Stromal cell of bone marrow (primary cell): ENCODE measurements at places on chromosomes 5 and 9.

DNA sequence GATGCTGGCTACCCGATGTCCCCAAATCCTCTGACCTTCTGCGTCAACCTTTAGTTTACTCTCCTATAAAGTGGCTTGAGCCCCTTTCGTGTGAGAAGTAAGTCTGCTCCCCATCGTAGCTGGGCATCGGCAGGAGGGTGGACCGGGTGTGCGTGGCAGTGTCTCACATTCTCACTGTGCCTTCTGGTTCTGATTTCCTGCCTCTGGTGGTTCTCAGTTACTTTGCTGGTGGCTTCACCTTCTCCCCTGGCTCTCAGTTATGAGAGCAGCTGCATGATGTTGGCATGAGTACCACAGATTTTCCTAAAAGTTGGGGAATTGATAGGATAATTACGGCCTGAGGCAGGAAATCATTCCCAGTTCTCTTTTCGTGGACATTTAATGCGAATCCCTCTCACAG is 47.0 kb upstream of the RPS23 start:
- DNase-seq, result no peak

DNA sequence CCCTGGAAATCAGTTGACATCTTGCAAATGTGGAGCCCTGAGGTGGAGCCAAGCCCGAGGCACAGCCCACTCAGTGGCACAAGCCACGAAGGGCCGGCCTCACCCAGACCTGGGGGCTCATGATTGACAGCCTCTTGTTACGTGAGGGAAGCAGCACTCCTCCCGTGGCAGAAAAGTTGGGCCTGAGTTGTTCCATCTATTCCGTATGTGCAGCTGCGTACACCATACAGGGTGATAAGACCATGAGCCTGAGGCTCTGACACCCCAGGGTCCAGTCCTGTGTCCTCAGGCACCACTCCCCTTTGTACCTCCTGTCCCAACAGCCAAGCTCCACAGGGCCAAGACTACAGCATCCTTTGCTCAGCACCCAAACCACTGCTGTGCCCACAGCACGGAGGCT is 1.9 kb upstream of the ORM2 start:
- no peak for DNase-seq

DNA sequence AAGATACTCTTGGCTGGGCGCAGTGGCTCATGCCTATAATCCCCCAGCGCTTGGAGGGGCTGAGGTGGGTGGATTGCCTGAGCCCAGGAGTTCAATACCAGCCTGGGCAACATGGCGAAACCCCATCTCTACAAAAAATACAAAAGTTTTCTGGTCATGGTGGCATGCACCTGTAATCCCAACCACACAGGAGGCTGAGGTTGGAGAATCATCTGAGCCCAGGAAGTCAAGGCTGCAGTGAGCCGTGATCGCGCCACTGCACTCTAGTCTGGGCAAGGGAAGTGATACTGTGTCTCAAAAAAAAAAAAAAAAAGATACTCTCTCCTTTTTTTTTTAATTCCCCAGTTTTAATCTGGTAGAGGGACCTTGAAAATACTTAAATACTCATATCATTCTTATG is 15.0 kb downstream of the ANKRD33B start:
- DNase-seq, result no peak

DNA sequence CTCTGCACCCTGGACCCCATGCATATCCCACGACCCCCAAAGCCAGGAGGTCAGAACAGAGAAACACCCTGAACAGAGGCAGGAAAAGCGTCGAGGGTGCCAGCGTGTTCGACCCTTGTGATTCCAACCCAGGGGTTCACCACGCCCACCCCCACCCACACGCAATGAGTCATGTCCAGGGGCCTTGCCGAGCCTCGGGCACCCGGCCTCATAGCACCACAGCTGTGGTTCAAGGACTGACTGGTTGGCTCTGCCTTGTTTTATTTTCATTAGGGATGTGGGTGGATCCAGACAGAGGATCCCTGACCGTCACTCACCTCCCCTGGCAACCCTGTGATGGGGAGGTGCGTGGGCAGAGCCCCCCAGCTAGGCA is 9.5 kb upstream of the QSOX2 start:
- peak; percentile 22 for DNase-seq

DNA sequence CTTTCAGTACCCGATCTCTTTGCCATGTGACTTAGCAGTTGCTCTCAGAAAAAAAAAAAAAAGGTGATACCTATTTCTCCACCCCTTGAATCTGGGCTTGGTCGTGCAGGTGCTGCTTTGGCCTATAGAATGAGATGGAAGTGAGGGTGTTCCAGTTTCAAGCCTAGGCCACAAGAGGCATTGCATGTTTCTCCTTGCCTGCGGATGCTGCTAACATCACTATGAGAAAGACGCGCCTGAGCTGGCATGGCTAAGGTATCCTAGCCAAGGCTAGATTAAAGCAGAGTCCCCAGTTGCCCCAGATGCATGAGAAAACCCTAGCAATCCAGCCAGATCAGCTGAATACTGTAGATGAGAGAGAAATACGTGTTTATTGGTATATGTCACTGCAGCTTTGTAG is 14.7 kb upstream of the CSF1R start:
- no peak for DNase-seq

GRCh38 chr9:16928179-16928945 is 57.9 kb upstream of the BNC2 start:
- no peak for DNase-seq

- DNase-seq, result no peak
These were observed 649 bp downstream of the AP3B1 start for GRCh38 chr5:78293851-78294247.

DNA sequence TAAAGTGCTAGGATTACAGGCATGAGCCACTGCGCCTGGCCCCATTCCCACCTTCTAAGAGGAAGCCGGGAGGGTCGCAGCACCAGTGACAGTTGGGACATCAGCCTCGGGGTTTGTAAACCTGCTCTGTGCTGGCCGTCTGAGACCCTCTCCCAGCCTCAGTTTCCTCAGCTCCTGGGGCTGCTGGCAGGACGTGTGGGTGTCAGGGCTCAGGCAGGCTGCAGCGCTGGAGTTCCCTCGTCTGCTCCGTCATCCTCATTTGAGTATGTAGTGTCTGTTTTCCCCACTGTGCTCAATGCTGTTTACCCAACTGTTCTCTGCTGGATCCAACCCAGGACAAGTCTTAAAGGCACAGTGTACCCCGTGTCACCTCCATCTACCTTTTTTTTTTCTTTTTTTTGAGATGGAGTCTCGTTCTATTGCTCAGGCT is 2.0 kb upstream of the NINJ1 start:
- no peak for DNase-seq

GRCh38 chr9:113368982-113369854 is 7.6 kb downstream of the HDHD3 start:
- no peak for DNase-seq

GRCh38 chr5:3827624-3828023 is 232.0 kb downstream of the IRX1 start:
- DNase-seq, result no peak

DNA sequence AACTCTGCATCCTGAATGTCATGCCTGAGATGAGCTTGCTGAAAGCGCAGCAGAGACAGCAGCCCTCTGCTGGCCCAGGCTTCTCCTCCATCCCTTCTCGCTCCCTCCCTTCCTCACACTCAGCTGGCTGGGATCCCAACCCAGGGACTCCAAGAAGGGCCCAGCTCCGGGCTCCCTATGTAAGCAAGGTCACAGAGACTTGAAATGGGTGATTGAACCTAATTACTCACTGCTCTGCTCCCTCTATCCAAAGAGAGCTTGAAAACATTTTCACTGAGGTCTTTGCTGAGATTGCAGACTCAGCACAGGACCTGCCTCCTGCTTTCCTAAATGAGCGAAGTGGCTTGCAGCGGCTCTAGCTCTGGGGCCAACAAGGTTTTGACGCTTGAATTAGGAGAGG is 42.8 kb downstream of the RAPGEF1 start:
- peak; percentile 40 for DNase-seq

DNA sequence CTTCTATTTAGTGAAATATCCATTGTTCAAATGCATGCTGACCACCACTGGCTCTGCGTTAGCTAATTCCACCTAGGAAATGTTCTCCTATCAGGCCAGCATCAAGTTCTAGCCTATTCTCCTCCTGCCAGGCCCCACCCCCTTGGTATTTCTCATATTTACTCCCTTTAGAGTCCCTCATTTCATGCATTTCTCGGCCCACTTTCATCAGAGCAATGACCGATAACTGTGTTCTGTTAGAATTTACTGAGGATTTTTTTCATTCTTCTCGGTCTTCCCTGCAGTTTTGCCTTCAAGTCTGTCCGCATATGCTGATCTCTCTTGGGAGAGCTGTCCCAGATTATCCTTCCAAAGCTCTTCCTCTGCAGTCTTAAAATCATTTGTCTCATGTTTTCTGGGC is 143.4 kb downstream of the GOLPH3 start:
- no peak for DNase-seq

- DNase-seq, result no peak
These were observed 49.2 kb upstream of the SMIM32 start for GRCh38 chr5:136242136-136242535.

- no peak for DNase-seq
These were observed 412.8 kb downstream of the SPOCK1 start for GRCh38 chr5:137086342-137086741.

DNA sequence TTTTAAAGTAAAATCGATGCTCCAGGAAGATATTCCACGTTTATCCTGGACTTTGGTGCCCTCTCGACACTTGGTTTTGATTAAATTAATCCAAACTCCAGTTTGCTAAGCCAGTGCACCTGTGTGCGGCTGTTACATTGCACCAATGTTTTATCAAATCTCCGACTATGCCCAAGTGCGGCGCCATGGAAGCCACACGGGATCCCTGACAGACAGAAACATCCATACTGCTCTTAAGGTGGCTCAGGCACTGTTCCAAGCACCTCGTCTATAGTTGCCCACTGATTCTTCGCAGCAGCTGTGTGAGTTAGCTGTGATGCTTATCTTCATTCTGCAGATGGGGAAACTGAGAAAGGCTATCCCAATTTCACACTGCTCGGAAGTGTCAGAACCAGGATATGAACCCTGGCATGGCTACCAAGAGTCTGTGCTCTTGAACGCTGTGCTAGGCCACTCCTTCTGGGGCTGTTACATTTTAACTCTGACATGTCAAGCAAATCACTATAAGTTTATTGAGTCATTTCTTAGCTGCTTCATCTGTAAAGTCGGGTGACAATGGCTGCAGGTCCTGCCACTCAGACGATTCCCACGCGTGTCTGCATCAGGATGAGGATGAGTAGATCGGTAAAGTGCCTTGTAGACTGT is 113.0 kb downstream of the ADAMTS2 start:
- DNase-seq, result no peak

DNA sequence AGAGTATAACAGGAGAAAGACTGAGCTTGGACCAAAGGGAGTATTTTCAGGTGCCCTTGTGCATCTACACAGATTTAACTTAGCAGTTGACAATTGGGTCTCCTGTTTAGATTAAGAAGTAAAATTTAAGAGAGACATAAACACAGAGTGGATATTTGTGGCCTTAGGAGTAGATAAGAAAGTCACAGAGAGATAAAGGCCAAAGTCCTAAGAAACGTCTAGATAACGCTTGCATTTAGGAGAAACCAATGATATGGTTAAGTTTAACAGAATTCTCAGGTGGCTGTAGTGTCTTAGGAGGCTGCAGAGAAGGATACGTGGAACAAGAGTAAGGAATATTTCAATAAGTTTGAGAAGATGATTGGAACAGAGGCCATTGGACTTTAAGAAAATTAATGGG is 155.0 kb upstream of the DAB2 start:
- no peak for DNase-seq

DNA sequence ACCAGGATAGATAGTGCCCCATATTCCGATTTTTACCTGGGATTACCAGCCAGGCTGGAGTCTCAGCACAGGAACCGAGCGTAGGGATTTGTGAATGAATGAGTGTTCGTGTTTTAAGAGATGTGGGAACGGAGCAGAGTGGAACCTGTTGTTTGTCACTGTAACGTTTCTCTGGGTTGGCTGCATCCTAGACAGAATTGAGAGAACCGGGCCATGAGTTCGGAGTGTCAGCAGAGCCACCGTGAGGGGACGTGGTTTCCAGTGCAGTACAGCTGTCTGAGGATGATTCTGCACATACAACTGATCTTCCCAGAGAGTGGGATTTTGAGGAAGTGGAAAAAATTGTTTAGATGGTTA is 1.2 kb downstream of the PDE8B start:
- no peak for DNase-seq

- DNase-seq, result no peak
These were observed 90.8 kb downstream of the MACROH2A1 start for GRCh38 chr5:135308245-135308644.

- DNase-seq, result no peak
These were observed 23.2 kb downstream of the STXBP1 start for GRCh38 chr9:127635201-127635735.

DNA sequence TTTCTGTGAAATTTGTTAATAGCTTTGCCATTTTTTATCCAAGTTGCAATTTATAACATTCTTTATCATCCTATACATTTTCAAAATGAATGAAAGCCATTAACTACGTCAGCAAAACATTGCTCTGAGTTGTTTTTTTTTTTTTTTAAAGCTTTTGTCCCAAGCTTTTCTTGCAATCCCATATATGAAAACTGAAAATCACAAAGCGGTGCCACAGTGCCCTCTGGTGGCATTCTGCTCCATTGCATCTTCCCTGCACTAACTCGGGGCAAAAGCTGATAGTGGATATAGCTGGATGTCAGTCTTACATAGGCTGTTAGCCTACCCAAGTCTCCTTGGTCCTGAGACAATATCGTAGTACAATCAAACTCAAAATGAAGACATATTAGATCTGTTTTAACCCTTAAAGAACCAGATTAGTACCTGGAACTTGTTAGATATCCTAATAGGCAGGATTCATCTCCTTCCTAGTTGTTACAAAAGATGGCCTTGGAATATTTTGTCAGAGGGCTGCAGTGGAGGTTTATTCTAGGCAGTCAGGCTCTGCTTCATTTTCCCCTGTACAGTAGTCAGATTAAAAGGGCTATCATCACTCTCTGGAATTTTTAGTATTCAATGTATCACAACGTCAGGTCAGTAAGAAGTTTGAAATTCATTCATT is 669.9 kb downstream of the PTPRD start:
- DNase-seq, result peak; percentile 18

DNA sequence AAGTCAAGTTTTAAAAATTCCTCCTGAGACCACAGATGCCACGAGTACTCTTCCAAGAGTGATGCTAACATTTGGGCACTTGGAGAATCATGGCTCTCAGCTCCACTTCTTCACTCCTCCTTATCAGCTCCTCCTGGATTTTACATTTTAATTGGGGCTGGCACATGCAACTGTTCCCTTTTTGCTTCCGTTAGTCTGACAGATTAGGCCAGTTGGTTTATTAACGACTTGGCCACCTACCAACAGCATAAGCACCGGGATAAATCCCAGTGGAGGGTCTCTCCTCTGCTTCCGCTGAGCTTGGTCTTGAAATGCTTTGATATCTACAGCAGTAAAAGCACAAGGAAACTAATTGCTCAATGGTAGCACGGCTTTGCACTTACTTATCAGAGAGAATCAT is 134.6 kb upstream of the RASEF start:
- no peak for DNase-seq

DNA sequence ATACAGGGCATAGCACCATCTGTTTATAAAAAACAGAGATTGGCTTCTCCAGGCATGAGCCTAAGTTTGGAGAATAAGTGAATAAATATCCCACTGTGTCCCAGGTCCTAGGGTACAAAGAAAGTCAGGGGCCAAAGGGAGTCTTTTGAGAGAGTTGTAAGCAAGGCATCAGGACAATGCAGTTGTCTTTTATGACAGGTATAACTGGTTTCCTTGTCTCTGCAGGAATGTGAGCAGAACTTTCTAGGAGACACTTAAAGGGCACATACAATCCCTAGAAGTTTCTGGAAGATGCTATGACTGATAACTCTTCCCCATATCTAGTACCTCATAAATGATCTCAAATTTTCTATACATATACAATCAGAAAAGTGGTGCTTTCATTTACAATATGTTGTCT is 245.6 kb upstream of the RGMB start:
- no peak for DNase-seq
